Activated CD8-positive, alpha-beta memory T cell treated with anti-CD3 and anti-CD28 coated beads for 1 hour (primary cell): ENCODE measurements at places on chromosomes 6 and 20.

GRCh38 chr6:90874931-90875330 is 288.1 kb upstream of the MAP3K7 start:
- DNase-seq = no peak

DNA sequence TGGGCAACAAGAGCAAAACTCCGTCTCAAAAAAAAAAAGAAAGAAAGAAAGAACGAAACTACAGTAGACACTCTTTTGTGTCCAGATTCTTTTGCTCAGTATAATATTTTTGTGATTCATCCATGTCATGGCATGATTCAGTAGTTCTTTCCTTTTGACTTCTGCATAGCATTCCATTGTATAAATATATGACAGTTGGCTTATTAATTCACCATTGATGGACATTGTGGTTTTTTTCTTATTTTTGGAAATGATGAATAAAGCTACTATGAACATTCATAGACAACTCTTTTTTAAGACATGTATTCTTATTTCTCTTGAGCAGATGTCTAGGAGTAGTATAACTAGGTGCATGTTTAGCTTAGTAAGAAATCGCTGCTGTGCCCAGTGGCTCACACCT is 10.3 kb upstream of the IER3 start:
- DNase-seq = no peak

- DNase-seq = no peak
Measured at GRCh38 chr6:136534268-136534667, 16.0 kb downstream of the MAP7 start.

DNA sequence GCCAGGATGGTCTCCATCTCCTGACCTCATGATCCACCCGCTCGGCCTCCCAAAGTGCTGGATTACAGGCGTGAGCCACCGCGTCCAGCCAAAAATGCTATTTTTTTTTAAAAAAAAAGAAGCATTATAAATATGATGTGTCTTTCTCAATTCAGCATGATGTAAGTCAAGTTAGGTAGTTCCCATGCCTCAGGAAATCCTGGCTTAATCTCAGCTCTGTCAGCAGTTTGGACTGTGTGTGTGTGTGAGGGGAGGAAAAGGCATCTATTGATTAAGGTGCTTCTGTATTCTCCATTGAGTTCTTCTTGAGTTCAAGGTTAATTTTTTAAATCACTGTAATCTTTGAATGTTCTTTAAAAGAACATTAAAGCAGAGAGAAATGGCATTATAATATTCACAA is 51.5 kb downstream of the GMDS start:
- no peak for DNase-seq

- DNase-seq = no peak
Measured at GRCh38 chr6:75505424-75505823, 11.8 kb upstream of the FILIP1 start.

DNA sequence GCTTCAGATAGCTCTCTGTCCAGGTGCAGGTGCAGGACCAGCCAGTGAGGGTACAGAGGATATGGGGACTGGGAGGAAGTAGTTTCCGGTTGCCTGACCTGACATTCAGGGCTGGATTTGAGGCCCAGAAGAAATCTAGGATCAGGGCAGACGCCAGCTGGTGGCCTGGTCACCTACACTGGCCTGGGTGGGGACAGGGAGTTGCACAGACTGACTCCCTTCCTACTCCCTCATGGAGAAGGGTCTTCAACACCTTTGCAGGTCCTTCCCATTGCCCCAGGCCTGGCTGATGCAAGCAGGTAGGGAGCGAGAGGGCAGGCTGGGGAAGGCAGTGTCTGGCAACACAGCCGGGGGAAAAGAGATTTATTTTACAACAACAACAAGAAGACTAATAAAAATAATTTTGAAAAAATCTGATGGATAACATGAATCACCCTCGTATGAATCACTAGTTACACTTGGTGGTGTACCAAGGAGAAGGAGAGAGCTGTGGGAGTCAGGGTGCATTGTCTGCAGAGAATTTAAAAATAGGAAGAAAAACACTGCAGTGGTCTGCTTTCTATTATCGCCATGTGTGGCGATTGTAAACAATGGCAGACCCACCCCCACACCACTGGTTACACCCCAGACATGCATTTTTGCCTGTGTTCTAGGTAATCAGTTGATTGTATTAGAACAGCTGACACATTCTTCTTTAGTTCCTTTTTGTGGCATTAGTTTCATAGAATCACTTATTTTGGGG is 62.3 kb upstream of the SNX9 start:
- DNase-seq = no peak

GRCh38 chr6:14046476-14047068 is 71.0 kb upstream of the CD83 start:
- DNase-seq = no peak

DNA sequence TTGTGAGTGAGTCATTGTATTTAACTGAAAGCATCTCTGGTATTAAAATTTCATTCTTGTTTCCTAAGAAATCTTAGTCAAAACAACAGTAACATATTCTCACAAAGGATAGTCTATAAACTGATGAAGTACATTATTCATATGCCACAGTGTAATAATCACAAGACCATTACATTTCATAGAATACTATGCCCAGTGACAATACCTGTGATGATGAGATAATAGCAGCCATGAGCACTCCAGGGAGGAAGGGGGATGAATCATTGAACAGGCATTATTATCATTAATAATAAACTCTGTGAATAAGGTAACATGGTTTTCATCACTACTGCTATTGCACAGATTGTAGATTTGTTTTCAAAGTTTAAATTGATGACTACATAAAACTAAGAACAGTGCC is 667.9 kb downstream of the EPM2A start:
- DNase-seq = no peak

- DNase-seq = no peak
Measured at GRCh38 chr6:27757307-27757706, 154.9 kb downstream of the OR2B2 start.

GRCh38 chr20:33119725-33120720 is 40.6 kb downstream of the BPIFB4 start:
- DNase-seq = no peak

GRCh38 chr6:155186052-155186658 is 77.7 kb upstream of the CLDN20 start:
- DNase-seq = no peak

DNA sequence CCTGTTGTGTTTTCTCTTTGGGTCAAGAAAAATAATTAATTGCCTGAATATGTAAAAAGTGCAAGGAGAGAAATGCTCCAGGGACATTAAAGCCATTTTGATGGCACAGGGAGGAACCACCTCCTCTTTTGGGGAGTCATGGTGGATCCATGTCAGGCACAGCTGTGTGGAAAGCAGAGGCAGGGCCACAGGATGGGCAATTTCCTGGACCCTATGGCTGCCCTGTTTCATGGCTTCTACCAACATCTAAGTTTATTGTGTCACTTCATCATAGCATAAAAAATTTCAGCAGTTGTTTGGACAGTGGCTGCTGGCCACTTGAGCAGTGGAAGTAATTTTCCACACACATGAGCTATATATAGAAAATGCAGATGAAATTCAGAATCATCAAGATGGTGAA is 238.2 kb downstream of the SYNE1 start:
- DNase-seq = no peak

- no peak for DNase-seq
Measured at GRCh38 chr6:72947534-72947933, 277.8 kb downstream of the KHDC1L start.

DNA sequence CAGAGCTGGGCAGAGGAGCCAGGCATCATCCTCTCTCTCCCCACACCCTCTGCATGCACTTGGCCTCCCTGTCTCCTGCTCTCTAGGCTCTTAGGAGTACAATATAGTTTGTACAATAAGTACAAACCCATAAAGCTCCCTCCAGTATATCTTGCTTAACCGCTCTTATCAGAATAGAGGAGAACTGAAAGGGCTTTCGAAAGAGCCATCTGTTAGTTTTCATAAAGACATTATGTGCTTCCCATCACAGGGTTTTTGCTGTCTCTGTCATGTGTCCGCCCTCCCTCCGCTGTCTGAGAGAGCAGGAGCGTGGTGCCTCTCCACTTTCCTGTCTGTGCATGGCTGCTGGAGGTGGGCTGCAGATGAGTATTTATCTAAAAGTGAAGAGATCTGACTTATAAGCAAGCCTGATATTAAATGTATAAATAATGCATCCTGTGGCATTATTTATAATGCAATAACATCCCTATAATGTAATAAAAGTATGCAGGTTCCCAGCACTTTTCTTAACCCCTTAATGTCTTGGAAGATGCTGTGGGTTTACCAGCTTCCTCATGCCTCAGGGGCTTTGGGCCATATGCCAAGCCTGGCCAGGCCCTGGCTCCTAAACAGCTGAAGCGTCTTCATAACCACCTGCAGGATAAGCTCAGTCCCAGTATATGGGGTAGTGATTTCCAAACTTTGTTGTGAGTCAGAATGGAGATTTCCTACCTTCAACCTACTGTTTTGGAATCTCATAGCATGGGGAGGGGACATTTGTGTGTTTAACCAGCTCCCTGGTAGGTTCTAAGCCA is 297.1 kb downstream of the DHX35 start:
- no peak for DNase-seq

DNA sequence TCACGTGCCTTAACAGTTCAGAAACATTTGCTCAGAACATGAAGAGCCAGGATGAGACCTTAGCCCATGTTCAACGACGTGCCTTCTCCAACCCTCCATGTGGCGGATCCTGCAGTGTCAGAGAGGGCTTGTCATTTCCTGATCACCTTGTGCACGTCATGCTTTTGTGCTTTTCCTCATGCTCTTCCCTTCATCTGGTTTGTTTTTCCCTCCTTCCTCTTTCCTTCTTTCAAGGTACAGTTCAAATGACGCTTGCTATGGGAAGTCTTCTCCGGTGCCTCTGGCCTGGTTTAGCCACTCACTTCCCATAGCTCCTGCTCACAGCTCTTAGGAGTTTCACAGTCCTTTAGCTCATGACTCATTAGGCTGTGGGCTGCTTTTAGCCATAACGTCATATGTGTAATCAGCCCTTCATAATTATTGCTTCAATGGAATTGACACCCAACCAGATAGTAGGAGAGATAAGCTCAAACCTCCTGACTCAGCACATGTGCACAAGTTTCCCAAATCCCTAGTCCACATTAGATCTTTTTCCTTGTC is 102.7 kb upstream of the CNKSR3 start:
- no peak for DNase-seq

DNA sequence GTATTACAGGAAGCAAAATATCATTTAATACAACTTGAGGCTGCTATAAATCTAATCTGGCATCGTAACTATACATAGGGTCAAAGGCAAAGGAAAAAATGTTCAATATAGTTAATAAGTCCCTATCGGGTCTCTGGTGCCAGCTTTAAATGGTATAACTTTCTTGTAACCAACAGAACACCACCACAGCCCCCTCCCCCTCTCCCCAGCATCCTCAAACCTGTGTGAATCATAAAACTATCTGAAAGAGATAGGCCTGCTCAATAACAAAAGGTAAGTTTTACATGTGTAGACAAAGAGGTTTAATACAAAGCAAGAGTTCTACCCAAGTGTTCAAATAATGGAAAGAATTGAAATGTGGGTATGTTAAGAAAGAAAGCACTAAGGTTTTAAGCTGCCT is 12.2 kb downstream of the SMLR1 start:
- DNase-seq = no peak

GRCh38 chr6:62280099-62280498 is 5.9 kb downstream of the KHDRBS2 start:
- DNase-seq = no peak

DNA sequence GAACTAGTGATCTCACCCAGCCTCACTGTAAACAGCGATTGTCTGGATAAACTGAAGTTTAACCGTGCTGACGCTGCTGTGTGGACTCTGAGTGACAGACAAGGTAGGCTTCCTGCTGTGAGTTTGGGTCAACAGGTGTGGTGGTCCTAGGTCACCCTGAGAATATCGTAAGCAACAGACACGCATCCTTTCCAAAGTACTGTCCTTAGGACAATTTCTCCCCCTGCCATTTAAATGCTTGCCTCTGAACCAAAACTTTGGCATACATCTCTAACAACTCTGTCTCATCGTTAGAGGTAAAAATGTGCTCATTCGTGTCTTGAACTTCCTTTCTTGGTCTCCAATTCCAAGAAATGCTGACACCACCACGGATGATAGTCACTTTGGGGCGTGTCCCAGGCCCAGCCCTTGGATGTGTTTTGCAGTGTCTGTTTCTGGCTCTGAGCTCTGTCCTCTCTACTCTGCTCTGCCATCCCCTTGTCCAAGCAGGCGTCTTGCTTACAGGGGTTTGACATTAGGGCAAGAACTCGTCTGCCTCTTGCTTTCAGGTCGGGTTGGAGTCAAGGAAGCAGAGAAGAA is 95.5 kb downstream of the EYA2 start:
- DNase-seq = no peak
